ENCODE measurements at places on chromosomes 7 and 10. TPM values are rescaled to one million over a fixed set of nuclear protein-coding genes. Genes with fewer than 3 reads are reported as not detected.

PCLO gene
- total RNA-seq, result 3.0 TPM

HGF gene
- not detected for total RNA-seq

CTNNA3 gene
- total RNA-seq, result 0.75 TPM

SOSTDC1 gene
- total RNA-seq, result 0.14 TPM

EBF3 gene
- total RNA-seq, result 0.07 TPM

CYP2C18 gene
- total RNA-seq, result not detected

ECHDC3 gene
- total RNA-seq, result 1.9 TPM

LHFPL3 gene
- total RNA-seq, result not detected

GBX1 gene
- total RNA-seq, result not detected

GHRHR gene
- not detected for total RNA-seq

All from astrocyte (in vitro differentiated cells and primary cell).